HFFc6 (cell line): ENCODE measurements at places on chromosomes 16 and 17. TPM values are rescaled to one million over a fixed set of nuclear protein-coding genes. Genes with fewer than 3 reads are reported as not detected.

DNA sequence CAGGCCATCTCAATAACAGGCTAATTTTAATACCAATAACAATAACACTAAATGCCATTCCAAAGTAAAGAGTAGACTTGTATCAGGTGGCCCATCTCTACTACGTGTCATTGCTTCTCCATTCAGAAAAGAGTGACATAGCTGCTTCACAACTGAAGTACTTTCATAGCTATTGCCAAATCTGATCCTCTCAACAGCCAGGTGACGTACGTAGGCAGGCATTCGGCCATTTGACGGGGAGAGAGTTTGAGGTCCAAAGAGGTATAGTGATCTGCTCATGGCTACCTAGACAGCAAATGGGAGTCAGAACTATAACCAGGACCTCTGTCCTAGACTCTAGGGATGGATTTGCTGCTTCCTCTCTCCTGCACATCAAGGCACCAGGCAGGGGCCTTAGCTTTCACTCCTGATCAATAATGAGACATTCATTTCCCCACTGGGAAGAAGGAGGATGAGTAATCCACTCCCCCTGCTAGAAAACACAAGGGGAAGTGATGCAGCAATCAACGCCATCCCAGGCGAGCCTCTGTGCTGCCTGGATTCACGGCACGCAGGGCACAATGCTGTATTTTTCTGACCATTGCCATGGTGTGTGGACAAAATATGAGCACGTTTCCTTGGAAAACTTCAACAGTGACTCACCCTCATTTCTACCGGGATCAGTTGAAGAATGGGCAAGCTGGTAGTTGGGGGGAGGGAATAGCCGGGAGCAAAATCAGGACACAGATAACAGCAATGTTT lies 80.9 kb downstream of the SPACA3 start:
- DNase-seq = no peak

- DNase-seq = no peak
Observed at GRCh38 chr16:68069511-68070248, 15.5 kb upstream of the NFATC3 start.

DNA sequence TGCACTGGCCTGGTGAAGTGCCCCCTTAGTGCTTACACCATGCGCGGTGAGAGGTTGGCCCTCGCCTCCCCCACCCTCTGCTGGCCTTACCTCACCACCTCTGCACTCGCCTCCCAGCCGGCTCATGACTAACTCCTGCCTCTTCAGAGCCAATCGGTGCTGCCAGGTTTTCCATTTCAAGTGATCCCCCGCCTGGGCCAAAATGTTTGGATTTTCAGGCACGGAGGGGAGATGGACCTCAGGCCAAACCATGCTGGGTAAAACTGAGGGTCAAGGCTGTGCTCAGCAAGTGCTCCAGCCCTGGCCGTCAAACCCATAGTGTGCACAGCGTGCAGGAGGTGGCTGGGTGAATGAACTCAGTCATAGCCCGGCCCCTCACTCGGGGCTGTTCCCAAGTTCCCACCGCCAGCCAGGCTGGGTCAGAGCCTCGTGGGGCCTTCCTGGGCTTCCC lies 175.4 kb downstream of the SEC14L1 start:
- DNase-seq = no peak

- DNase-seq = no peak
Observed at GRCh38 chr16:71552698-71553503, 24.0 kb downstream of the TAT start.

DNA sequence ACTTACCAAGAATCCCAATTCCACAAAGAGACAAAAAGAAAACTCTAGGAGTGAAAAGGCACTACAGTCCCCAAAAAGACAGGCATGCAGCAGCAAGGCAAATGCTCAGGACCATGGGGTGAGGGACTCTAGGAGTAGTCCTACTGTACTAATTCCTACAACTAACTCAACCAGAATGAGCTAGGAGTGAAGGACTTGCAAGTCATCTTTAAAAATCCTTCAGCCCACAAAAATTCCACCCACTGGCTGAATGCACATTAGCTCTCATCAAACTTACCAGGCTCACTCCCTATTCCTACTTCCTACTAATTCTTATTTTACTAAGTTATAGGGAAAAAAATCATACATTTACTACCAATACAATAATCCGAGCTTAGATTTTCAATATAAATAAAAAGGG lies 141.7 kb upstream of the C17orf78 start:
- no peak for DNase-seq

GRCh38 chr16:48846277-48846676 lies 236.3 kb upstream of the N4BP1 start:
- no peak for DNase-seq

Gene KRT28
- total RNA-seq = not detected in 2 replicates

Gene ABCC11
- total RNA-seq = 0.26 to 0.64 TPM in 2 of 3 replicates, not detected in the other

Gene GOT2
- total RNA-seq = 142 to 152 TPM (median 152 TPM) in 3 replicates

GRCh38 chr17:80772906-80773242 lies 218.8 kb upstream of the CHMP6 start:
- DNase-seq = no peak

DNA sequence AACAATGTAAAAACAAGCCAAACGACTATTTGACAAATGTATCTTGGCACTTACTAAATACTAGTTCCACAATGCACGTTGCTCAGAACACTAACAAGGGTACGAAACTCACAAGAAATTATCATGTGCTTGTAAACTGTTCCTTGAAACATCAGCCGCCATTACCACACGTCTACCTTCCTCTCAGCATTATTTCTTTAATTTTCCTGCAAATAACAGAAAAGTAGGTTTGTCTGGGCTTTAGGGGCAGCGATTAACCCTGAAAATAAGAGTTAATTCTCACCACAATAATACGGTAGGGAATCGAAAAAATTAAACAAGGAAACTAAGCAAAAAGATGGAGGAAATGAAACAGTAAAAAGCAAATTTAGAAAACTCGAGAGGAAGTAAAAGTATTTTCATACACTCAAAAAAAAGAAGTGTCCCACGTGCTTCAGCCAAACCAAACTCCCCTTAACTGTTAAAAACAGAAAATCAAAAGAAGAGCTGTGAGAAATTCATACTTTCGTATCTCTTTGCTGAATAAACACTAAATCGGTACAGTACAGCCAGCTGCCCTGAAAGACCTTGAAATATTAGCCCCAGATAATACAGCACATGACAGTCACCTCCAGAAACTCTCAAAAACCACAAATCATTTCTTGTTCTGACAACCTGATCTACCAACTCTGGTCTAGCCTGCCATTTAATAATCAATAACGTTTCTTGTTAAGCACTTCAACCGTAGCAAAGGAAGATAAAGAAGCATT lies 1.2 kb downstream of the ARHGAP17 start:
- DNase-seq = no peak

Gene LGALS9B
- 0.29 TPM in 1 of 3 replicates, not detected in the others for total RNA-seq

Gene SLC12A3
- not detected in 3 replicates for total RNA-seq

DNA sequence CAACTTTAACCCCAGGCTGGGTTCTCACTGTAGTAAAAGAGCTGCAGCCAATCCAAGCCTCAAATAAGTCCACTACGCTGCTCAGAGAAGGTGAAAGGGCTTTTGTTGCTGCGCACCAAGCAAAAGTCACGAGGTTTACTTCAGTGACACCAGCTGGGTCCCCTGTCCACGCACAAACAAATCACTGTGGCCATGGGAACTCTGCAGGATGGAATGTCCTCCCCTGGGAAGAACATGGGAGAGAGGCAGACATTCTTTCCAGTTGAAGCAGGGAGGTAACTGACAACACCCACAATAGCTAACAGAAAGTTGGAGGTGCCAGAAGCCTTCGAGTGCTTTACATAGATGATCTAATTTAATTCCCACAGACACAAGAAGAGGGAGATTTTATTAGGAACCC lies 181.9 kb downstream of the PMP22 start:
- no peak for DNase-seq

GRCh38 chr16:88407807-88408206 lies 25.0 kb downstream of the ZNF469 start:
- DNase-seq = no peak

- no peak for DNase-seq
Observed at GRCh38 chr16:74720579-74720978, 19.9 kb upstream of the MLKL start.

- DNase-seq = no peak
Observed at GRCh38 chr17:66654106-66654740, 180.7 kb upstream of the CACNG5 start.

Gene PLXDC1
- total RNA-seq = 0.20 to 1.7 TPM (median 1.4 TPM) in 3 replicates

GRCh38 chr17:75390982-75391381 lies 14.5 kb downstream of the GRB2 start:
- no peak for DNase-seq

- no peak for DNase-seq
Observed at GRCh38 chr16:74064120-74064735, 232.4 kb upstream of the PSMD7 start.

DNA sequence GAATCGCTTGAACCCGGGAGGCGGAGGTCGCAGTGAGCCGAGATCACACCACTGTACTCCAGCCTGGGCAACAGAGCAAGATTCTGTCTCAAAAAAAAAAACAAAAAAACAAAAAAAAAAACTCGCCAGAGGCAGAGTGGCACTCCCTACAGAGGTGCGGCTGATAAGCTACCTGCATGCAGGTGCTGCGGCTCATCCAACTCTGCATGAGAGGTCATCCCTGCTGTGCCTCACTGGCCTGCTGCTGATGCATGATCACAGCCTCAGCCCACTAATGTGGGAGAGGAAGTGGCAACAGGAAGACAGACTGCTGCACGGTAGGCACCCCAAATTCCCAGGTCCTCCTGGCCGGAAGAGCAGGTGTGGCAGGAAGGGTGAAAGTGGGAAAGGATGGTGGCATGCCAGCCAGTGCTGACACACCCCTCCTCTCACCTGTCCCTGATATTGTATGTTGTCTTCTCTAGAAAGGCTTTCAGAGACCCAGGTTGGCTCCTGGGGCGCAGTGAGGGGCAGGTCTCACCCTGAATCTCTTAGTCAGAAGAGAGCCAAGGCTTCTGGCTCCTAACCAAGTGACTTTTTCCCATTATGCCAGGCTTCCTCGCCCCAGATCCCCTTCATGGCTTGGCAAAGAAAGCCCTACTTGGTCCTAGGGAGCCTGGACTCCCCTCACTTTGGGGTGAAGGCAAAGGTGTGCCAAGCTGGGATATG lies 11.8 kb downstream of the NXPH3 start:
- no peak for DNase-seq

Gene MYH3
- total RNA-seq = 0.24 to 1.2 TPM (median 0.52 TPM) in 3 replicates

GRCh38 chr17:10196941-10197340 lies 1.5 kb downstream of the GAS7 start:
- no peak for DNase-seq

Gene ARRB2
- 7.4 and 8.9 TPM in 2 replicates for total RNA-seq

Gene SETD6
- total RNA-seq = 1.5 to 3.2 TPM (median 2.0 TPM) in 3 replicates

- peak; percentile 23 for DNase-seq
Observed at GRCh38 chr16:11297492-11298142, 16.5 kb upstream of the PRM1 start.

Gene ICAM2
- total RNA-seq = 1.1 and 2.4 TPM in 2 replicates

- DNase-seq = no peak
Observed at GRCh38 chr17:68428498-68429172, 28.7 kb downstream of the WIPI1 start.

DNA sequence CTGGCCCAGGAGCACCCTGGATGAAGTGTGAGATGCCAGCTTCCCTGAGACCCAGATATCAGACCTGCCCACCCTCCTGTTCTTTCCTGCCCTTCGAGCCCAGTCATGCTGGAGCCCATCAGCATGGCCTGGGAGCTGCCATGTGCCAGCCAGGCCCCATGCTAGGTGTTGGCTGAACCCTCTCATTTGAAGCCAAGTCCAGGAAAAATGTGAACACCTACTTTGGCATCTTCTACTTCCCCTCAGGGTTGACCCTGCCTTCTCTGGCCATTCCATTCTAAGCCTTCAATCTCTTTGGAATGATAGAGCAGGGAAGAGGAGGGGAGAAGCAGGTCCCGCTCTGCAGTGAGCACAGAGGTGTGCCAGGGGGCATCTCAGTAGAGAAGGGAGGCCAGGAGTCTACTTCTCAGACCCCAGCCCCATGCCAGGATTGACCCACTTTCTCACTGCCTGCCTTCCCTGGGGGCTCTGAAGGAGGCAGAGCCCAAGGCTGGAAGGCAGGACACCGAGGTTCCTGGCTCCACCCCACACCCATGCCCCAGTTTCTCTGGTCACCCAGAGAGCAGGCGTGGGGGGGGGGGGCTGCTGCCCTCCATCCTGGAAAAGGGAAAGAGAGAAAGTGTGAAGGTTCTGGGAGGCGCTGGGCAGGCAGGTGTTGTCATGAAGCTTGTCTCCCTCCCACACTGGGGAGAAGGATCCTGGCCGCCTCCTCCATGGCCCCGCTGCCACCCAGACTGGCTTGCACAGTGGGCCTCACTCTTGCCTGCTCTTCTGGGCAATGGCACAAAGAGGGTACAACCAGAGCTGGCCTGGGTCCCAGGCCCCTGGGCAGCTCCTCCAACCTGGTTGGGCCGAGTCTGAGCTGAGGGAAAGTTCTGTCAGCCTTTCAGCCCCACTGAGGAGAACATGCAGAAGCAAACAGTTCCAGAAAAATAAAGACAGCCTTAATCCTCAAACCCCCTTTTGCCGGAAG lies 9.3 kb downstream of the HDAC5 start:
- DNase-seq = no peak

Gene C17orf113
- 0.07 to 0.16 TPM (median 0.09 TPM) in 3 replicates for total RNA-seq

GRCh38 chr16:81099958-81100357 lies 3.8 kb upstream of the GCSH start:
- DNase-seq = no peak

DNA sequence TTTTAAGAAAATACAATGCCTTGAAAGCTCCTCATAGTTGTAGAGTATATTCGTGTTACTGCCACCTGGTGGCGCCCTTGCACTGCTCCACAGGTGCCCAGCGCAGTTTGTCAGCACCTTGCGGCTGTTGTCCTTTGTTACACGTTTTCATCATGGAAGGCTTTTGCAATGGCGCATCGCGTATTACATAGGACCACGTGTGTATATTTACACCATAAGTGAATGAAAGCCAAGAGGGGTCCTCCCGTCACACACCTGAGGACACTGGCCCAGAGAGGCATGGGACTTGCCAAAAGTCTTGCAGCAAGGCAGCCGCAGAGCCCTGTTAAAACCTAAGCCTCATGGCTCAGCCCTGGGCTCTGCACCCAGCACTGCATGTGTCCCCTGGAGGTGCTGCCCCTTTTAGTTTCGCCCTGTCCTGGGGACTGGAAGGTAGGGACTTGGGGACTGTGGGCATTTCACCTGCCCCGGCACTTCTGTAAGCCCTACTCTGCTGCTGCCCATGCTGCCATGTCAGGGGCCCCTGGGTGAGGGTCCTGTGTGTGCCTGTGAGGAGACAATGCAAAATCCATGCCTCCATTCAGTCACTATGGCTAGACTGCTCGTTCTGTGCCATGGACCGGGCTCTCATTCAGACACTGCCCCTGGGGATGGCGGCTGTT lies 24.3 kb downstream of the POLR3E start:
- peak; percentile 19 for DNase-seq

Gene MYOCD
- total RNA-seq = 6.9 to 8.5 TPM (median 8.2 TPM) in 3 replicates

GRCh38 chr16:67053767-67054334 lies 24.9 kb downstream of the CBFB start:
- no peak for DNase-seq

Gene VASN
- total RNA-seq = 100 to 120 TPM (median 101 TPM) in 3 replicates
